ENCODE measurements at places on chromosomes 1 and 21. TPM values are rescaled to one million over a fixed set of nuclear protein-coding genes. Genes with fewer than 3 reads are reported as not detected.

DNA sequence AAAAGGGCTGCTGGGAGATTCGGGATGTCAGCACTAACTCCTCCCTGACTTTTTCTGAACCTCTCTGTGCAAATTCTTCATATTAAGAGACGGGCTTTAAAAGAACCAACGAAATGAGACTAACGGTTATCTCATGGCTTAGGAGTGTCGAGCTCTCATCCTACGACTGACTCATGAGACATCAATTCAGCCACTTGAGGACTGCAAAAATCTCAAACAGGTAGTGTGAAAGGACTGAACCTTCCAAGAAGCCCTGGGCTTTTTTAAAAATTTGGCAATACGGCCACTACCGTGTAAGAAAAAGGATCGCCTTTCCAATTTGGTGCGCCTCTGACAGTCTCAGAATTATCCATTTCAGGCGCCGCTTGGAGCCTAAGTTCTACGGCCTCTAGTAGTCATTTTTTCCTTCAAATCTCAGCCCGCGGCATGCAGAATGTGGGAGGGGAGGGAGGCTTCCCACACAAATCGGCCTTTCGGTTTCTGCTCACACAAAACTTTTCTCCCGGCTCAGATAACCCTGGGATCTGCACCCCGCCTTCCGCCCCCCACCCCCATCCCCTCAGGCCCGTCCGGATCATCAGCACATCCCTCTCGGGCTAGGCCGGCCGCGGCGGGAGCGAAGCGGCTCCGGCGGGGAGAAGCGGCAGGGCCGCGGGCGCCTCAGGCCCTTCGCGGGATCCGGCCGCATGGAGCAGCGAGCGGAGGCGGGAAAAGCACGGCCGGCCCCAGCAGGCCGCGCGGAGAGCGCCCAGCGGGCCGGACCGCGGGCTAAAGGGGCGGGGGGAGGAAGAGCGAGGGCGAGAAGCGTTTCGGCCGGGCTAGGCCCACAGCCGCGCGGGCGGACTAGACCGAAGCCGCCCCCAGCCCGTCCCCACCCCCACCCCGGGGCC lies 618 bp downstream of the HNRNPR start:
- H3K27ac ChIP-seq = peak overlapping the region; percentile 97
- H3K4me1 ChIP-seq = peaks cover 68% of the 10 kb centered on the region
- H3K27me3 ChIP-seq = no peaks in the 10 kb centered on the region
- DNase-seq = no peak
- peak overlapping the region; percentile 96 for H3K4me3 ChIP-seq
- no peaks in the 10 kb centered on the region for H3K36me3 ChIP-seq

The KRTAP10-3 gene
- not detected for total RNA-seq

GRCh38 chr1:22143065-22144033 lies at the start of gene WNT4:
TSS of gene WNT4 (minus strand) at chr1:22143097. CDS start at chr1:22142922, 175 bp downstream.
- H3K27me3 ChIP-seq = peaks cover 86% of the 10 kb centered on the region
- no peak within 1 kb of the TSS for H3K27ac ChIP-seq
- DNase-seq = no peak
- no peaks in the 10 kb centered on the region for H3K36me3 ChIP-seq

The VWA5B1 gene
- 0.16 TPM for total RNA-seq

DNA sequence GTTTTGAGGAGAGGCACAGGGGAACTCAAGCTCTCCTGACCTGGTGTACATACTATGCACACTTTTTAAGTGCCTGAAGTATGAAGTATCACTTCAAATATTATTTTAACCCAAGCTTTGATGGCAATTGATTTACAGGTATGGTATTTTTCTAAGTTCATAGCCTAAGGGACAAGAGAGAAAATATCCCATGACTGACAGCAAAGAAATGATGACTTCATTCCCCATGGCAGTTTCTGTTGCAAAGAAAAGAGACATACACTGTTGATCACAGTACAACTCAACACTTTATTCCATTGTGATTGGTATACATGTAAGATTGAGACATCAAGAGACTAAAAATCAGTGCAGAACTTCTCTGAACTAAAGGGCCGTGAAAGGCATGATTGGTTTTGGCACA lies 41.8 kb upstream of the BCL10 start:
- H3K4me3 ChIP-seq = no peak overlapping the region
- peaks cover 54% of the 10 kb centered on the region for H3K4me1 ChIP-seq
- no peak overlapping the region for H3K27ac ChIP-seq

DNA sequence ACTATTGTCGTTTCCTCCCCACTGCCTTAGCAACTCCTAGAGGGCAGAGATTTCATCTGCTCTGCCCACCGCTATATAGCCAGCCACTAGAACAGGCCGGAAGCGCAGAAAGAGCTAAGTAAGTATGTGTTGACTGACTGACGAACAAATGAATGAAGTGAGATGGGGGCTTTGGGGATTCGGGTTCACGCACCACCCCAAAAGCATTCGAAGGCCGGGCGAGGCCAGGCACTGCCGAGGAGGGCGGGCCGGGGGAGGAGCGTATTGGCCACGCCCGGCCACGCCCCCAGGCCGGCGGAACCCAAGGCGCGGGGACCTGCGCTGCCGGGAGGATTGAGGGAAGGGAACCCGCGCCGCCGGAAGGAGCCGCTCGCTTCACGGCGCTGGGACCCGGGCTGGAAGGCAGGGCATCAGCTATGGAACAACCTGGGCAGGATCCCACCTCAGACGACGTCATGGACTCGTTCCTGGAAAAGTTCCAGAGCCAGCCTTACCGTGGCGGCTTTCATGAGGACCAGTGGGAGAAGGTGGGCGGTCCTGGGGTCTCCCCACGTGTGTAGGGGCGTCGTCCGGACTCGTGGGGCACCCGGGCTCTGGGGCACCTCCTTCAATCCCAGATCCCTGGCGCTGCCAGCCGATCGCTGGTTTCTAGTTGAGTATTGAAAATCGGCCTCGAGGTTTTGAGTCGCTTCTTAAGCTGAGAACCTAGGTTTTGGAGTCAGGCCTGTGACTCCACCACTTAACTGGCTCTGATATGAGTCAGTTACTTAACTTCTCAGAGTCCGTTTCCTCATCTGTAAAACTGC lies at the start of gene TTC4:
TSS of gene TTC4 (plus strand) at position 369 of the 806 bp plus-strand sequence. CDS start at position 417, 48 bp downstream.
- peaks cover 25% of the 10 kb centered on the region for H3K4me1 ChIP-seq
- H3K27ac ChIP-seq = peak within 1 kb of the TSS; percentile 76
- peak within 1 kb of the TSS; percentile 87 for H3K4me3 ChIP-seq
- H3K27me3 ChIP-seq = no peaks in the 10 kb centered on the region
- H3K36me3 ChIP-seq = peaks cover 34% of the 10 kb centered on the region
- peak; percentile 86 for DNase-seq

DNA sequence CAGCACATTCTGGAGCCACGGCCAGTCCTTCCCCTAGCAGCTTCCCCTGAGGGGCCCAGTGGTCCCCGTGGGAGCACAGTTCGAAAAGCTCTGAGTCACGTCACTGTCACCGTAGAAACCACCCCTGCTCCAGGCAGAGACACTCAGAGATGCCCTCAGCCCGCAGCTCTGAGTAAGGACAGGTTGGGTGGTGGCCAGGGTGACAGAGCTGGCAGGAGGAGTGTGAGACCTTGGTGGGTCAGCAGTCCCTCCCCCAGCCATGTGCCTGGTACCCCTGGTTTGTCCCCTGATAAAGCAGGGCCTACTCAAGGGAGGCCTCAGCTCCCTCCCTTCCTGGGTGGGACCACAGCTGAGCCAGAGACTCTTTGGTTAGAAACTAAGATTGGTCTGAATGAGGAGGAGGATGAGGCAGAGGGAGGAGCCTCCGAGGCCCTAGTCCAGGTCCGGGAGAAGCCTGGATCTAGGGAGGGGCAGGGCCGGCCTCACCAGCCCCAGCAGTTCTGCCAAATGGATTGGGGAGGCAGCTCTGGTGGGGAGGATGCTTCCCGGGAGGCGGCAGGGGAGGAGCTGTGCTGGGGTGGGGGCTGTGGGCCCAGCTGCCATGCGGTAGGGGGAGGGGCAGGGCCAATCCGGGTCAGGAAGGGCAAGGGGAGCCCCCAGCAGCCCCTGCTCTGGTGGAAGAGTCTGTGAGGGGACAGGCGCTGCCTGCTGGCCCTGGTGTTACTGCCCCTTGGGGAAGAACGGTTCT lies 55.2 kb downstream of the SLC9A1 start:
- H3K4me1 ChIP-seq = peaks cover 39% of the 10 kb centered on the region
- DNase-seq = peak; percentile 80
- H3K27me3 ChIP-seq = no peaks in the 10 kb centered on the region
- H3K27ac ChIP-seq = peak overlapping the region; percentile 95
- H3K4me3 ChIP-seq = no peak overlapping the region
- peaks cover 7% of the 10 kb centered on the region for H3K36me3 ChIP-seq

The TGFBR3 gene
- 24.6 TPM for total RNA-seq

- no peaks in the 10 kb centered on the region for H3K36me3 ChIP-seq
- no peak for DNase-seq
- no peaks in the 10 kb centered on the region for H3K27me3 ChIP-seq
- H3K4me3 ChIP-seq = no peak overlapping the region
- no peak overlapping the region for H3K27ac ChIP-seq
Measured at GRCh38 chr1:239025223-239025622, 361.1 kb upstream of the CHRM3 start.

The AK5 gene
- total RNA-seq = 1.0 TPM

DNA sequence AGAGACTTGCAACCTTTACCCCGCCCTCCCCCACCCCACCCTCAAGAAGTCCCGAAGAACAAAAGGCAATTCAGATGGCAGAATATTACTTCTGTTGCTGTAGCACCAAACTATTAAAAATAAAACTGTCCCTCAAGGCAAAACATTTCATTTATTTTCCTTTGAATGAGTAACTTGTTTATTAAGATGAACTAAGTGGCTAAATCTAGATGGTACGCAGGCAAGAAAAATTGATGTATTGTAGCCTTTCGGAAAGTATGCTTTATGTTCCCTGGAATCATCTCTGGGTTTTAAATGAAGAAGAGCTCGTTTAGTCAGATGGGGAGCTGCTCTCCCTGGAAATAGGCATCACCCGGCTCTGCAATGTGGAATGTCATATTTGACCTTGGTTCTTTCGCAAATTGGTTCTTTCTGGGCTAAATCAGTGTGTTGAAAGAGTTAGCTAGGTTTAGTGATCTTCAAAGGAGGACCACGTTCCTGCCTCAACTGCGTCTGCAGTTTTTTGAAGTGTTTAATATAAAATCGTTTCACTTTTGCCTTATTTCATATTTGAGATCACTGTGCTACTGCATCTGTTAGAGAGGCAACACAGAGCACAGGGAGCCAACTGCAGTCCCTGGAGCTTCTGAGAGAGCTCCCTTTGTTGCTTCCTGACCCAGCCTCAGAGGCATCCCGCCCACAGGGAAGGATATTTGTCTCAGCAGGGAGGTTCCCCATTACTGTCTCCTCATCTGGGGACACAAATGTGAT lies 61.8 kb downstream of the KIF26B start:
- H3K27ac ChIP-seq = no peak overlapping the region
- no peaks in the 10 kb centered on the region for H3K36me3 ChIP-seq
- no peaks in the 10 kb centered on the region for H3K4me1 ChIP-seq
- H3K27me3 ChIP-seq = peaks cover 30% of the 10 kb centered on the region
- DNase-seq = no peak

The PAPPA2 gene
- total RNA-seq = 0.41 TPM

The DBT gene
- 38.8 TPM for total RNA-seq

The AMY2B gene
- total RNA-seq = 23.9 TPM

The GCSAML gene
- 0.19 TPM for total RNA-seq

DNA sequence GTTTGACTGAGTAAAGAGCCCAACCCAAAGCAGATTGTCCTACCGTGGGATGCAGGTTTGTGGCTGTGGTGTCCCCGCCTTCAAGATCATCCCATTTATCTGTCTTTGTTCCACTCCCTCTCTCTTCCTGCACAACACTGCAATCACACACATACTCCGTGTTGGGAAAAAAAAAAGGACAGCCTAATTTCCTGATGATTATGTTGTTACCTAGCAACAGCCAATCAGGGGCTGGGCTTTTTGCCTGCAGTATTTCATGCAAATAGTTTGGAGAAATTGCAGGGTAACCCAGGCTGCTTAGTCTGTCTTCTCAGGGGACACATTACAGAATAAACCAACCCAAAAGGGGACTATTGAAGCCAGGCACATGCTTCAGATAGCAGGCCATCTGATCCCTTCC lies 38.3 kb downstream of the PHC2 start:
- no peak for DNase-seq
- H3K4me1 ChIP-seq = peaks cover 79% of the 10 kb centered on the region
- no peaks in the 10 kb centered on the region for H3K27me3 ChIP-seq
- no peaks in the 10 kb centered on the region for H3K36me3 ChIP-seq
- no peak overlapping the region for H3K4me3 ChIP-seq

The WNT9A gene
- total RNA-seq = 4.8 TPM

DNA sequence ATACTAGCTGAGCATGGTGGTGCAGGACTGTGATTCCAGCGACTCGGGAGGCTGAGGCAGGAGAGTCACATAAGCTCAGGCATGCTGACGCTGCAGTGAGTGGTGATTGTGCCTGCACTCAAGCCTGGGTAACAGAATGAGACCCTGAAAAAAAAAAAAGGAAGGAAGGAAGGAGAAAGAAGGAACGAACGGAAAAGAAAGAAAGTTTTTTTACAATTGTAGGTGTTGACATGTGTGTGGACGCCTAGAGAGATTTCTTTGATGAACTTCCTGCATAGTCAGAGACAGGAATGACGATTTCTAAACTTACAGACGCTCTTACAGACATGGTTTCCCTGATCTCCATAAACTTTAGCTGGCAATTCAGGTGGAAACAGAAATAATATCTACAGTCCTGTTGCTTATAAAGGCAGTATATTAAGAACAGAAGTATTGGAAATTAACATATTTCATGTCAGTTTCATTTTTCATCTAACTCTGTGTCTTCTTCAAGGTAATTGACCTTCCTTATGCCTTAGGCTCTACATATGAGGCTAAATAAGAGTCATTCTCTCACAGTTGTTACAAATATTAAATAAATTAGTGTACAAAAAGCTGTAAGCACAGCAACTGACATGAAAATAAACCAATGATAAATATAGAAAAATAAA lies 4.1 kb downstream of the SAMSN1 start:
- no peak overlapping the region for H3K27ac ChIP-seq
- H3K27me3 ChIP-seq = no peaks in the 10 kb centered on the region
- H3K4me1 ChIP-seq = no peaks in the 10 kb centered on the region
- no peak for DNase-seq
- H3K4me3 ChIP-seq = no peak overlapping the region
- H3K36me3 ChIP-seq = no peaks in the 10 kb centered on the region

DNA sequence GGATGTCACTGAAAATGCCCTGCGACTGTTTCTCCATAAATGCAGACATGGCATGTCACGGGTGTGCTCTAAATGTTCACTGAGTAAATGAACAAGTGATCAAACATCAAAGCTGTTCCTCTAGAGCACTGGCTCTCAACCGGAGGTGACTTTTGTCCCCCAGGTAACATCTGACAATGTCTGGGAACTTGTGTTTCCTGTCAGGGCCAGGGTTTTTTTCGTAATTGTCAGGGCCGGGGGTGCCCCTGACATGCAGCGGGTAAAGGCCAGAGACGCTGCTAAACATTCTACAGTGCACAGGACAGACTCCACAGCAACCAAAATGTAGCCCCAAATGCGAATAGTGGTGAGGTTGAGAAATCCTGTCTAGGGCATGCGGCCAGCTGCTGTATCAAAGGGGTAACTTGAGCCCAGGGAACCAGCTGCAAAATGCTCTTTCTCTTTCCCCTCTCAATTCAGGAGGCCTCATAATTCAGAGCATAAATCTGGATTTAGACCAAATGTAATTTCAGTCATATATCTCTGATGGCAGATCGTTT lies 2.0 kb downstream of the ALDH4A1 start:
- peaks cover 26% of the 10 kb centered on the region for H3K4me1 ChIP-seq
- no peak overlapping the region for H3K27ac ChIP-seq
- peaks cover 11% of the 10 kb centered on the region for H3K36me3 ChIP-seq

- no peak overlapping the region for H3K4me3 ChIP-seq
- no peaks in the 10 kb centered on the region for H3K36me3 ChIP-seq
- no peak for DNase-seq
- H3K27ac ChIP-seq = no peak overlapping the region
- peaks cover 10% of the 10 kb centered on the region for H3K27me3 ChIP-seq
- no peaks in the 10 kb centered on the region for H3K4me1 ChIP-seq
Measured at GRCh38 chr1:8241417-8242014, 76.4 kb upstream of the SLC45A1 start.

GRCh38 chr1:62725255-62725654 lies 37.1 kb upstream of the DOCK7 start:
- H3K36me3 ChIP-seq = no peaks in the 10 kb centered on the region
- peak overlapping the region; percentile 24 for H3K4me3 ChIP-seq
- peaks cover 19% of the 10 kb centered on the region for H3K27me3 ChIP-seq
- peak overlapping the region; percentile 21 for H3K27ac ChIP-seq
- no peak for DNase-seq
- H3K4me1 ChIP-seq = peaks cover 38% of the 10 kb centered on the region
